NCI-H187 (cell line): ENCODE measurements at places on chromosomes 2 and 18.

DNA sequence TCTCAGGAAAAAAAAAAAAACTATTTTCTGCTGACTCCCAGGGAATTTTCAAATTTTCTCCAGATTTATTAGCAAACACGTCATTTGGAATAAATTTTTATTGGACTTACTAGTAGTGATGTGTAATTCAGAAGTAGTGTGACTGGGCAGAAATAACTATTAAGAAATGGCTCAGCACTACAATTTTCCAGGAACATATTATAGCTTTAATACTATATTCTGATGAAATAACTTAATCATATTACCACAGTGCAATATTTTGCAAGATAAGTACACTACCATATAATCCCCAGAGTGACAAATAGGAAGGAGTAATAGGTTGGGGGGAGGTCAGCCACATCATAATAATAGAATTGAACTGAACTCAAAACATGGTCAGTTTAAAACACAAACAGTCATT lies 19.7 kb upstream of the TNFAIP6 start:
- no peak for DNase-seq

DNA sequence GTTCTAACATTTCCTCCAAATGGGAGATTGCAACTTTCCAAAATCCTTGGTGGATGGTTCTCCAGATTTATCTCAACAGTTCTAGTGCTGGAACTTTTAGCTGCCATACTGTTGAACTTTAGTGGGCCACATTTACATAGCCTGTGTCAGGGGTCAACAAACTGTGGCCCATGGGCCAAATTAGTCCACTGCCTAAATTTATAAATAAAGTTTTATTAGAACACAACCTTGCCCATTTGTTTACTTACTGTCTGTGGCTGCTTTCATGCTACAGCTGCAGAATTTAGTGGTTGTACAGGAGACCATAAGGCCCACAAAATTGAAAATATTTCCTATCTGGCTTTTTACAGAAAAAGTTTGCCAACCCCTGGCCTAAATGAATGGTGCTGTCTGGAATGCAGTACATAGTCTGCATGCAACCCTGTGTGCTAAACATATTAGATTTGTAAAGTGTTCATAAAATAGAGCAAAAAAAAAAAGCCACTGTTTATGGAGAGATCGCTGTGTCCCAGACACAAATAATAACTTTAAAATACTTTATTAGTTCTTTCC lies 30.3 kb downstream of the MGAT5 start:
- DNase-seq, result no peak

DNA sequence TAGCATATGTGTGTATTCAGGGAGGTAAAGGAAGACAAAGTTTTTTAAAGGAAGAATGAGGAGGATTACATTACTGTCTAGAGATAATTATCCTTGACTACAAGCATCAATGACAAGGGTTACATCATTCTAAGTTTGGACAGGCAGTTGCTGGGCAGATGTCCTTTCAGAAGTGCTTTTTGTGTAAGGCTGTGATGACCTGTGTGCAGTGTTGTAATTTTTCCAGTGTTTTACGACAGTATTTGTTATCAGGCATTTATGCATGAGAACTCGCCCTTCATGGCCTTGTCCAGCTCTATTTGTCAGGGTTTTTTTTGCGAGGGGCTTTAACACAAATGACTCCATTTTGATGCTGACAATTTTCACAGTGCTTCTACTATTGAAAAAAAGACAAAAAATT lies 658.3 kb upstream of the NXPH2 start:
- DNase-seq, result no peak

DNA sequence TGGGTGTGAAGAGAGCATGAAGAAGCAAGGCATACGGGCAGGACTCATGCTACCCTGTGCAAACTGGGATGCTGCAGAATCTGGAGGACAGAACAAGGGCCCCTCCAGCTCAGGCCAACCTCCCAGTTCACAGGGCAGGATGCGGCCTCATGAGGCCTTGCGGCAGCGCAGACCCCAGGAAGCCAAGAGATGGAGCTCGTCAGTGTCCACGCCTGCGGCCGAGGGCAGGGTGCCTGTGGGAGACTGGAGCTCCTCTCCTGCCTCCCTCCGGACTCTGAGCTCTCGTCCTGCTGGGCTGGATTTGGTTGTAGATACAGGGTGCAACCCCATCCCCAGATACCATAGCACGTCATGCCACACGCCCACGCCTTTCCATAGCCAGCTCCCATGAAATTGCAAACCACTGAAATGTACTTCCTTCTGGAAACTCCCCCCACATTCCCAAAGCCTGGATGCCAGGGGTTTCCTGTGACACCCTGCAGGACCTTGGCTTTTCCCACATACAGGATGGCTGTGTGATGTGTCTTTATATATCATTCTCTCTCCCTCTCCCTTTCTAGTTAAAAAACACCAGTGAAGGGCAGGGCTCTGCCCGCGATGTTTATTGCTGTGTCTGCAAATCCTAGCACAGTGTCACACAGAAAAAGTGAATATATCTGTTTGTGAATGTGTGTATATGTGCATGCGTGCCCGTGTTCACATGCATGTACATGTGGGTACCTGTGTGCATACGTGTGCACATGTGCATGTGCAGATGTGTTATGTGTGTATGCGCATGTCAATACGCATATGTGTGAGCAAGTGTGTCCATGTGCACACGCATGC lies 12.3 kb upstream of the SNTG2 start:
- no peak for DNase-seq

- DNase-seq, result no peak
Measured at GRCh38 chr2:215749092-215749957, 264.0 kb downstream of the MREG start.

DNA sequence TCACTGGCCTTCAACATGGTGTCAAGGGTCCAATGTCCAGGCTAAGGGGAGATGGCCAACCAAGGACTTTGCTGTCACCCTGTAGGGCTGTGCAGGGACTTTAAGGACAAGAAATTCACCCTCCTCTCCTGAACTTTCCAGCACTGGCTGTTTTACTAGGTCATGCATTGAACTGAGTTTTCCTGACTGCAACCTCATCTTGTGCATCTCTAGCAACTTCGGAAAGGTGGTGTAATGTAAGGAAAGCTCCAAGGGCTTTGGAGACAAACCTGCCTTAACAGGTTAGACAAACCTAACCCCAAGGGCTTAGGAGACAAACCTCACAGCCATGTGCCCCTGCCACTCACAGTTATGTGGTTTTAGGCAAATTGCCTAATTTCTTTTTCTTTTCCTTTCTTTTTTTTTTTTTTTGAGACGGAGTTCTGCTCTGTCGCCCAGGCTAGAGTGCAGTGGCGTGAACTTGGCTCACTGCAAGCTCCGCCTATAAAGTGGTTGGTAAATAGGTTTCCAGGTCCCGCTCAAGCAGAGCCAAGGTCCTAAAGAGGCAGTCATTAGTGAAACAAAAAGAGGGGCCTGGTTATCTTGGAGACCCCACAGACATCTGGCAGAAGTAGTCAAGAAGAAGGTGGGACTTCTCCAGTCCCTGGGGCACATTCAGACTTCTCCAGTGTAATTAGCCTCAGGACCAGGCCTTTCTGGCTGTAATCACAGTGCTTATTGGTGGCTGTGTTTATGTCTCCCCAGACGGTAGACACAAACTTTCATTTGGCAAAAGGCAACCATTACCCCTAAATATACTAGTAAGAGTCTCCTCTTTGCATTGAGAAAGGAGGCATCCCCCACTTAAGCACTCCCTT lies 37.6 kb upstream of the PMAIP1 start:
- DNase-seq, result no peak

GRCh38 chr18:77103187-77103850 lies 29.3 kb downstream of the MBP start:
- no peak for DNase-seq

GRCh38 chr2:64085936-64086335 lies 58.3 kb downstream of the PELI1 start:
- no peak for DNase-seq

DNA sequence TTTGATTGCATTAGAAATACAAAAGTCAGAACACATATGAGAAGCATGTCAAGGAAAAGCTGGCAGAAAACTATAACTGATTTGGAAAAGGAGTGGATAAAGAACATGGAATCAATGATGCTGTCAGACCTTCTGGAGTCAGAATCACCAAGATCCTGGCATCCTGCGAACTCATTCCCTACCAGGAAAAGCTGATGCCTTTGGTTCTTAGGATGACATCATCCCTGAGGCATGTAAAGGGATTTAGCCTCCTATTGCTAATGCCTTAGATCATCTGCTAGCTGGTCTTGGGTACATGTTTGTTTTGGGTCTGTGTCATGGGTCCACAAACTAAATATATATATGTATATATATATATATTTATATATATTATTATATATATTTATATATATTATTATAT lies 680.7 kb downstream of the EPHA4 start:
- no peak for DNase-seq

- DNase-seq, result no peak
Measured at GRCh38 chr2:133532919-133533318, 35.3 kb downstream of the NCKAP5 start.

- DNase-seq, result no peak
Measured at GRCh38 chr2:112897624-112897978, 13.4 kb upstream of the IL37 start.

GRCh38 chr2:107529146-107529545 lies 297.5 kb upstream of the RGPD4 start:
- DNase-seq, result no peak

DNA sequence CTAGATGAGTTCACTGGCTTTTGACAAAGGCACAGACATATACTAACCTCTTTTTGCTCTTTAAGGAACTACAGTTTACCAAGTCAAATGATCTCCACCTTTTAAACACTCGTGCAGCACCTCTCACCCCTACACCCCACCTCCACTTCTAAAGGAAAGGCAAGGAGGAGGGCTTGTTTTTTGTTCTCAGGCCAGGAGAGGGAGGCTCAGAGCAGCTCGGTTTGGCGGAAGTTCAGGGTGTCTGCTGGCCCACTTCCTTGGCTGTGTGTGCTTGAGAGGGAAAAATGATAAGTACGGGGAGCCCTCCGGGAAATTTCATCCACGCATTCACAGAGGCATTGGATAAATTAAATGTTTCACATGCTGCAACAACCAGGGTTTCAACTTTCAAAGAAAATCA lies 667.9 kb downstream of the BCL11A start:
- DNase-seq, result no peak

GRCh38 chr18:22585821-22586220 lies 168.1 kb upstream of the CTAGE1 start:
- no peak for DNase-seq

DNA sequence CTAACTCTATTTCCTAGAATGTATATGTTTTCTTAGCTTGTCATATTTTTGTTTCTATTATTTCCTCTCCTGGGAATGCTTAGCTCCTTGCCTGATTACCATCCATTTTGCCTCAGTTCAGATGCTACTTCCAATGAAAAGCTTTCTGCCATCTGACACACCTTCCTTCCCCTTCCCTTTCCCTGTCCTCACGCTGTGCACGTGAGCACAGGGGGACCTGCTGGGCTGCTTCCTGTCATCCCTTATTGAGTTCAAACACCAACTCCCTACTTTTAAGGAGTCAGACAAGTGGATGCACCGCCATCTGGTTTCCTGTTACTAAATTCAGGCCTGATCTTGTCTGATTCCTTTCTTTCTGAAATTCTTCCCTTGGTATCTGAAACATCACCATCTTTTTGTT lies 2.4 kb upstream of the INO80C start:
- DNase-seq, result no peak

- DNase-seq, result no peak
Measured at GRCh38 chr2:218508299-218508698, 59.9 kb downstream of the USP37 start.

DNA sequence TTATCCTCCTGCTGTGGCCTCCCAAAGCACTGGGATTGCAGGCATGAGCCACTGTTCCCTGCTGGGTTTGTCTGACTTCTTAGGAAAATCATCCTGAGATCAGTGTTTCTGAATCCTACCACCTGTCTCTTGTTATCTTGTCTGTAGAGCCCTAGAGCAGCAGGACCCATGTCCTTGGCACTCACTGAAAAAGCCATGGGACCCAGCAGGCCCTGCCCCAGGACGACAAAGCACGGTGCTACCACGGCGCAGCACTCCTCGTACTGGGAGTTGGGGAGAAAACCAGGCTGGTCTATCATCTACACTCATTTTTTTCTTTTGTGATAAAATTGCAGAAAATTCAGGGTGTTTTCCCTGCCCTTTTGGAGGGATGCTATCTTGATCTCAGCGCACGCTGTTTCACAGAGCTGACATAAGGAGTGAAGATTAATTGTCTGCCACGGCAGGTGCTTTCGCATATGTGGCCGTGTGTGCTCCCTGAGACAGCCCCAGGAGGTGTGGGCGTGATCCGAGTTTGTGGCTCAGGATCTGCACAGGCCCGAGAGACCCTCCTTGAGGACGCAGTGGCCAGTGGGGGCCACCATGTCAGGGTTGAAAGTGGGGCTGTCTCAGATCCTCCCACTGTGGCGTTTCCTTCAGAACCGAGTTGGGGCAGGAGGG lies 179.1 kb downstream of the LDLRAD4 start:
- DNase-seq, result no peak

- DNase-seq, result peak; percentile 1
Measured at GRCh38 chr2:114550895-114551793, 108.7 kb downstream of the DPP10 start.

DNA sequence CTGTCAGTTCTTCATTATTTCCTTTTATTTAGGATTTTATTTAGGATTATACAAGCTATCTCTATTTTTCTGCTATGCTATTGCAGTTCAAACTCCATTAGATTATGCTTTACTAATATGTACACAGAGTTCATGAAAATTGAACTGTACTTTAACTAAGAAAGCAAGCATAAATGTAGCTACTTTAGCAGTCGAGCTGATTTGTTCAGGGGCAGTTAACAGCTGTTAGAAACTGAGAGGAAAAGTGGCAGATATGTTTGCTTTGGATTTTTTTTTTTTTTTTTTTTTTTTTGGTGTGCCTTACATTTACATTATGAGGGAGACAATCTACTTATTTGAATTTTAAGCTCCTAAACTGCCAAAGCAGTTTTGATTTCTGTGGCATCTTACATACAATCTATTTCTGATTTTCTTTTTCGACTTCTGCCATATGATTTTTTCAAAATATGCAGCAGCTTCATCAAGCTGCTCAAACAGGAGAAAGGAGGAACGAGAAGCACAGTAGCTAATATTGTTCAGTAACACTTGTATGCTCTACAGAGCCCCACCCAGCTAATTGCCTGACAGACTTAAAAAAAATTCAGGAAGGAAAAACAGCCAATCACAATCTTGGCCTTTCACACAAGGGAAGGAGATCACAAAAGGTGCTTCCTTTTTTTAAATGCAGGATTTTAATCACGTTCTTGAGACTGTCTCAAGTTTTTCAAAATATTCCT lies 233.4 kb upstream of the SIX3 start:
- DNase-seq, result peak; percentile 7

DNA sequence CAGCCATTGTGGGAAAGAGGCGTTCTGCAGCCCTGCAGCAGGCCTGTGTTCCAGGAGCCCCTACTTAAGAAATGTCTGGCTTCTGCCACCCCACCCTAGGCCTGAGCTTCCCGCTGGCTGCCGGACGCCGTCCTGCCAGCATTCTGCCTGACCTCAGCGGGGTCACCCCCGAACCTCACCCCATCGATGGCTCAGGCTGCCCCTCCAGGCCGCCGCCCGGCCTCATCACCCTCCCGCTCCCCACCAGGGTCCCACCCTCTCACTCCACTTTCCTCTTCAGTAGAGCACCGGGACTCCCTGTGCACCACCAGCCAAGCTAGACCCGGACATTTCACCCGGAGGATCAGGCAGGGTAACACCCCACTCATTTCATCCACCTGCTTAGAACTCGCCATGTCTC lies 73.6 kb upstream of the SALL3 start:
- no peak for DNase-seq
